ENCODE measurements at places on chromosomes 13 and 19. TPM values are rescaled to one million over a fixed set of nuclear protein-coding genes. Genes with fewer than 3 reads are reported as not detected.

- peaks cover 3% of the 10 kb centered on the region for H3K36me3 ChIP-seq
- peak overlapping the region; percentile 97 for H3K27ac ChIP-seq
- no peaks in the 10 kb centered on the region for H3K27me3 ChIP-seq
- H3K4me1 ChIP-seq: peaks cover 54% of the 10 kb centered on the region
- peak overlapping the region; percentile 84 for H3K4me3 ChIP-seq
Observed at GRCh38 chr13:48505597-48506091, 27.2 kb downstream of the RCBTB2 start.

Gene CD177
- total RNA-seq: not detected

DNA sequence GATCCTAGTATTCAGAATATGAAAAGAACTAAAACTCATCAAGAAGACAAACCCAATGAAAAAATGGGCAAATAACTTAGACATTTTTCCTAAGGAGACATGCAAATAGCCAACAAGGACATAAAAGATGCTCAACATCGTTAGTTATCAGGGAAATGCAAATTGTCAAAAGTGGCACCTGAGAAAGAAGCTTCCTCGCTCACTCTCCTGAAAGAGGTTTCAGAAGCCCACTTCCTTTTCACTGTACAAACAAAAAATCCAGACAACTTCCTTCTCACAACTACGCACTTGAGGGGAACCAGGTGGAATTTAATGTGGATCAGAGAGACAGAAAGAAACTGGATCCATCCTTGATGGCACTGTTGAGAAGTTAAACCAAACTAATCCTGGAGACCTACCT is 41.5 kb downstream of the KLF12 start:
- H3K36me3 ChIP-seq: no peaks in the 10 kb centered on the region
- H3K4me3 ChIP-seq: peak overlapping the region; percentile 39
- H3K27ac ChIP-seq: peak overlapping the region; percentile 90
- no peak for DNase-seq

DNA sequence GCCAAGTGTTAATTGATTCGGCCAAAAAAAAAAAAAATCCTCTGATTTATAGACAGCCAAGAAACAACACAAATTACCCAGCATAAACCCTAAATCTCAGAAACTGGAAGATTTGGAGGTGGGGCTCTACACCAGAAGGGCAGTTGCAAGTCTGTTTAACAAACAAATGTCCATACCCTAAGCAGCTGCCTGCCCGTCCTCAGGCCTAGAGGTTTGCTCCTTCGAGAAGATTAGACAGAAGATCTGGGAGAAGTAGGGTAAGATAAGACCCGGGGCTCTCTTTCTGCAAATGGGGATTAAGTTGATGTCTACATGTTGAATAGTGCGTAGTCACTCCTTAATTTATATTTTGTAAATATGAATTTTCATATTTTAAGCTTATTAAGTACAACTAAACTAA is 3.4 kb upstream of the N4BP2L1 start:
- peaks cover 15% of the 10 kb centered on the region for H3K4me1 ChIP-seq
- H3K27me3 ChIP-seq: no peaks in the 10 kb centered on the region
- no peak overlapping the region for H3K4me3 ChIP-seq
- no peak for DNase-seq
- H3K27ac ChIP-seq: no peak overlapping the region
- peaks cover 2% of the 10 kb centered on the region for H3K36me3 ChIP-seq

GRCh38 chr19:13700621-13701020 is 63.7 kb upstream of the MRI1 start:
- peaks cover 40% of the 10 kb centered on the region for H3K27me3 ChIP-seq
- H3K27ac ChIP-seq: no peak overlapping the region
- no peaks in the 10 kb centered on the region for H3K4me1 ChIP-seq
- H3K4me3 ChIP-seq: no peak overlapping the region
- H3K36me3 ChIP-seq: peaks cover 2% of the 10 kb centered on the region

DNA sequence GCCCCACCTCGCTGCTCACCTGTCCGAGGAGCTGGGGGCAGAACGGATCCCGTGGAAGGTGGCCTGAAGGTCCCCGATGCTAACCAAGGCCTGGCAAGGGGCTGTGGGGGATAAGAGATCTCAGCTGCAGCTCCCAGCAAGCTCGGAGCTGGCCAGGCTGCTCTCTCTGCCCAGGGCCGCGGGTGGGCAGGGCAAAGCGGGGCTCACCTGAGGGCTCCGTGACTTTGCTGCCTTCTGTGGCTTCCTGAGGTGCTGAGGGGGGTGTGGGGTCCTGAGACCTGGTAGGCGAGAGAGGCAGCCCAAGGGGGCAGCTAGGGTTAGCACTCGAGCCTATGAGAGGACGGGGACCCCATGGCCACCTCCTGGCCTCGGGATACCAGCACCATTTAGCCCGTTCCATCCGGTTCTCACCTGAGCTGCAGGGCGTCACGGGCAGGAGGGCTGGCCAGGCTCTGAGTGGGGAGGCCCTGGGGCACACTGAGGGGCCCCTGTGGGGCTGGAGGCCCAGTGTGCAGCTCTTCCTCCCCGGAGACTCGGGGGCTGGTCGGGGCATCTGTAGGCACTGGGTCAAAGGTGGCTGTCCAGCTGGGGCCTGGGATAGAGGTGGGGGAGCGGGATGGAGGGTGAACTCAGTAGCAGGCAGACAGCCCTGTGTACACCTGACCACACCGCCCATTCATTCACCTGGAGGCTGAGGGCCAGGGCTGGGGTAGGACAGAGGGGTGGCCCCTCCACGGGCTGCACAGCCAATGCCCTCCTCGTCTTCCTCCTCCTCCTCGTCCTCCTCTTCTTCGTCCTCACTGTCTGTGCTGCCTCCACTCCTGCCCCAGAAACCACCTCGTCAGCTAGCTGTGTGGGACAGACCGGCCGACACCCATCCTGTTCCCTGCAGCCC is 3.1 kb upstream of the TMEM86B start:
- peak overlapping the region; percentile 56 for H3K4me3 ChIP-seq
- H3K27ac ChIP-seq: peak overlapping the region; percentile 37
- H3K27me3 ChIP-seq: no peaks in the 10 kb centered on the region
- peaks cover 19% of the 10 kb centered on the region for H3K4me1 ChIP-seq
- H3K36me3 ChIP-seq: peaks cover 7% of the 10 kb centered on the region

Gene UNC13A
- total RNA-seq: not detected

GRCh38 chr13:48853728-48854102 is 122.0 kb upstream of the FNDC3A start:
- peaks cover 11% of the 10 kb centered on the region for H3K27me3 ChIP-seq
- H3K4me3 ChIP-seq: no peak overlapping the region
- DNase-seq: no peak

DNA sequence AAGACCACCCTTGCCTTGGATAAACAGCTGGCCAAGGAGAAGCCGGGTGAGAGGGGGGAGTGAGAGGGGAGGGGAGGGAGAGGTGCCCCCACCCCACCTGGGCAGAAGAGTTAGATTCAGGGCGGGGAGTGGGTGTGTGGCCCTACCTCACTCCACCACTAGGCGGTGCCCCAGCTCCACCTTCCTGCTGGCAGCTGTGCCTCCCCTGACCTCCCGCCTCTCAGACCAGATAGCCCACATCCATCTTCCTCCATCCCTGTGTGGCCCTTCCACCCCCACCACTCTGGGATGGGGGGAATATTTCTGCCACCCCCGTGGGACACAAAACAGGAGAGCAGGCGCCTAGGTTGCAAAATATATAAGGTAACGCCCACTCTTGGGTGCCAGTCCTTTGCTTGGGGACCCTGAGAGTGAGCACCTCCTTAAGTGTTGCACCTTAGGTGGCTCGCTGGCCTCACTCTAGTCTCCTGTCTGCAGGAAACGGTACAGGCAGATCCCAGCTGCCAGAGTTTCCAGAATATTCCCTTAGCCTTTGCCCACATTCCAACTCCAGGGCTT is 13.8 kb upstream of the EHD2 start:
- no peak for DNase-seq
- H3K27me3 ChIP-seq: no peaks in the 10 kb centered on the region
- no peaks in the 10 kb centered on the region for H3K36me3 ChIP-seq
- H3K4me1 ChIP-seq: peaks cover 5% of the 10 kb centered on the region

Gene ZSCAN4
- total RNA-seq: not detected

DNA sequence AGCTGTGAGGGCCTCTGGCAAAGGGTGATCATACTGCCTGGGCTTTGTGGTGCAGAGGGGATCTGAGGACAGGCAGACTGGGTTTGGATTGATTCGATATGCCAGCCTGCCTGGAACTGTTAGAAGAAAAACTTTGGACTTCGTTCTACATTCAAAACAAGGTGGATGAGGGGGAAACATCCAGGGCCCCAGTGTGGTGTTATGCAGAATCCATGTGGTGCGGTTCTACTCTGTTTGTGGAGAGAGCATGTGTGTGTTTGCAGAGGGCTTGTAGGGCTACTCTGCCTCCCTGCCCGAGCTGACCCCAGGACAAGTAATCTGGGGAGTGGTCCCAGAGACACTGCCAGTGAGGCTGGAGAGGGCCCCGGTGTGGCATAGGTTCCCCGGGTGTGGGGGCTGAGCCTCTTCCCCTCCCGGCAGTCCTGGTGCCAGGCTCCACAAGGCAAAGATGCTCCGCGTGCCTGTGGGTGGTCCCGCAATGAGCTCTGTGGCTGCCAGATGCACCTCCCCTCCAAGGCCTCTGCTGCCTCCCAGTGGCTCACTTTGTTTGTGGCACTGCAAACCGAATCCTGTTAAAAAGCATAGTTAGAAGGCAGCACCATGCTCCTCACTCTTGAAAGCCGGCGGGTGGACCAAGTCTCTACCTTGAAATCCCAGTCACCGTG is 22.3 kb upstream of the TFDP1 start:
- no peaks in the 10 kb centered on the region for H3K36me3 ChIP-seq
- no peak overlapping the region for H3K4me3 ChIP-seq
- H3K27ac ChIP-seq: no peak overlapping the region
- DNase-seq: no peak
- H3K27me3 ChIP-seq: peaks cover 5% of the 10 kb centered on the region

DNA sequence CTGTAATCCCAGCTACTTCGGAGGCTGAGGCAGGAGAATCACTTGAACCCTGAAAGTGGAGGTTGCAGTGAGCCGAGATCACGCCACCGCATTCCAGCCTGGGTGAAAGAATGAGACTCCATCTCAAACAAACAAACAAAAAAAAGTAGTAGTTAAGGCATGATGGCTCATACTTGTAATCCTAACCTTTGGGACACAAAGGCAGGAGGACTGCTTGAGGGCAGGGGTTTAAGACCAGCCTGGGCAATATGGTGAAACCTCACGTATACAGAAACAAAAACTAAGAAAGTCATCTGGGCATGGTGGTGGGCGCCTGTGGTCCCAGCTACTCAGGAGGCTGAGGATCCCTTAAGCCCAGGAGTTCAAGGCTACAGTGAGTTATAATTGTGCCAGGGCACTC is 1.8 kb downstream of the DNMT1 start:
- H3K4me3 ChIP-seq: peak overlapping the region; percentile 12
- peak overlapping the region; percentile 86 for H3K27ac ChIP-seq
- H3K27me3 ChIP-seq: no peaks in the 10 kb centered on the region

Gene TMEM143
- total RNA-seq: 7.9 TPM

Gene ZNF566
- 7.8 TPM for total RNA-seq

DNA sequence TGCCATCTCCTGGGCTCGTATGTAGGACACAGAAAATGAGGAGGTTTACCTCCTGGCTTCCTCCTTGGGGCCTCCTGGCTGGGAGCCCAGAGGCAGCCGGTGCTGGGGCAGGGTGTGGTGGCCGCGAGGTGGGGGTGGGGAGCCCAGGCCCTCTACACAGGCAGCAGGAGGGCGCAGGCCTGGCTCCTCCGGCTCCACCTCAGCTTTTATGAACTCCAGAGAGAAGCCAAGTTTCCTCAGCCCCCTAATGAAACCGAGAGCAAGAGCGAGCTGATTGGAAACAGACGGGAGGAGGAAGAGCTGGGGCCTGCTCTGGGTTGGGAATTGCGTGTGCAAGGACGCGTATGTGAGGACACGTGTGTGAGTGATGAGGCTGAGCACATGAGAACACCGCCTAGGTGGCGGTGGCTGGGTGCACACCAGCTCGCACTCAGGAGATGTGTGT is 23.1 kb downstream of the LYL1 start:
- no peak for DNase-seq
- H3K27me3 ChIP-seq: peaks cover 4% of the 10 kb centered on the region
- H3K4me1 ChIP-seq: peaks cover 8% of the 10 kb centered on the region
- H3K27ac ChIP-seq: no peak overlapping the region

GRCh38 chr13:26923824-26924605 is 163.4 kb upstream of the GPR12 start:
- H3K27ac ChIP-seq: no peak overlapping the region
- no peak for DNase-seq
- no peaks in the 10 kb centered on the region for H3K36me3 ChIP-seq
- H3K27me3 ChIP-seq: peaks cover 77% of the 10 kb centered on the region
- peaks cover 2% of the 10 kb centered on the region for H3K4me1 ChIP-seq
- no peak overlapping the region for H3K4me3 ChIP-seq

Gene HS6ST3
- total RNA-seq: not detected

Gene ADPRHL1
- 0.94 TPM for total RNA-seq

GRCh38 chr13:92259523-92259922 is 861.1 kb downstream of the GPC5 start:
- no peaks in the 10 kb centered on the region for H3K36me3 ChIP-seq
- H3K4me1 ChIP-seq: no peaks in the 10 kb centered on the region
- H3K4me3 ChIP-seq: no peak overlapping the region
- H3K27me3 ChIP-seq: no peaks in the 10 kb centered on the region
- H3K27ac ChIP-seq: no peak overlapping the region
- no peak for DNase-seq

Gene FXYD1
- 1.8 TPM for total RNA-seq

DNA sequence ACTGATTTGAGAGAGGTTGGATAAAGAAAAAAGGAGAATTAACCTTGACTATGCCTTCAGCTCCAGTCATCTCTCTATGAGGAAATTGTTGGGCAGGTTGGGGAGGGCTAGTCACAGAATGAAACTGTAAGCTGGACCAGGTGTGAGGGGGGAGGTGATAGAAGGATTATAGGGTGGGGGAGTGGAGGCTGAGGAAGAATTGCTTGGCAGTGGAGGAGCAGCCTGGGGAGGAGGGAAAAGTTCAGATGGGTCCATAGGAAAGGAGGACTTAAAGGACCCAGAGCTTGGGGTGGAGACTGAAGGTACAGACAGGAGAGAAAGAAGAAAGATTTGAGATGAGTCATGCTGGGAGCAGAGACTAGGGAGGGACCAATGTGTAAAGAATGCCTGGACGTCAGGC is 8.2 kb upstream of the ZNF431 start:
- H3K36me3 ChIP-seq: peaks cover 3% of the 10 kb centered on the region
- DNase-seq: no peak
- no peak overlapping the region for H3K4me3 ChIP-seq
- H3K27me3 ChIP-seq: no peaks in the 10 kb centered on the region

DNA sequence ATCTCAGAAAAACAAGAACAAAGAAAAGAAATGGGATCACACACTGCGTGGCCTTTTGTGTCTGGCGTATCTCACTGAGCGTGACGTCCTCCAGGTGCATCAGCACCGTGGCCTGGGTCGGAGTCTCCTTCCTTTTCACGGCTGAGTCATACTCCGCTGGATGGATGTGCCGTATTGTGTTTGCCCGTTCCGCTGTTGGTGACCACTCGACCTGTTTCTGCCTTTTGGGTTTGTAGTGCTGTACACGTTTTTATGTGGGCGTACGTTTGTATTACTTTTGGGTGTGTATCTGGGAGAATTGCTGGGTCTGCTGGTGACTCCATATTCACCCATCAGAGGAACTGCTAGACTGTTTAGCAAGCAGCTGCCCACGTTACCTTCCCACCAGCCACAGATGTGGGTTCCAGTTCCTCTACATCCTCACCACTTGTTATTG is 11.4 kb downstream of the ARID3A start:
- H3K27me3 ChIP-seq: no peaks in the 10 kb centered on the region
- peaks cover 4% of the 10 kb centered on the region for H3K36me3 ChIP-seq
- H3K4me3 ChIP-seq: no peak overlapping the region
- H3K4me1 ChIP-seq: peaks cover 32% of the 10 kb centered on the region
- DNase-seq: no peak
